ENCODE measurements at places on chromosomes 6 and 20.

DNA sequence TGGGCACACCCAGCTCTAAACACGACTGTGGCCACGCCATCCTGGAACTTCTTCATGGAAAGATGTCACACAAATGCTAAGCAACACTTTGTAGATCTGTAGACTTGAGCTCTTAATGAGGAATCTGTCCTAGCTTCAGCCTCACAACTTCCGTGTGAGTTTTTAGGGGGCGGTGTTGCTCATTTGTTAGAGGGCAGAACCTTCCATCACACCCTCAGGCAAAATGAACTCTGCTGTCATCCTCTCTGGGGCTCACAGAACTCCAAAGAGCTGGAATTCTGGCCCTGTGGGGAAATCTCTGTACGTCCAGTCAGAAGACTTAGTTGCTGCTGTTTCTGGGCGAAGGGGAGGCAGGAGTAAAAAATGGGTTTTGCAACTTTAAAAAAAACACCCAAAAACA, 49.8 kb downstream of the NRN1 start:
- no peak for DNase-seq

GRCh38 chr6:13474787-13475186, 12.6 kb downstream of the GFOD1 start:
- DNase-seq: no peak

DNA sequence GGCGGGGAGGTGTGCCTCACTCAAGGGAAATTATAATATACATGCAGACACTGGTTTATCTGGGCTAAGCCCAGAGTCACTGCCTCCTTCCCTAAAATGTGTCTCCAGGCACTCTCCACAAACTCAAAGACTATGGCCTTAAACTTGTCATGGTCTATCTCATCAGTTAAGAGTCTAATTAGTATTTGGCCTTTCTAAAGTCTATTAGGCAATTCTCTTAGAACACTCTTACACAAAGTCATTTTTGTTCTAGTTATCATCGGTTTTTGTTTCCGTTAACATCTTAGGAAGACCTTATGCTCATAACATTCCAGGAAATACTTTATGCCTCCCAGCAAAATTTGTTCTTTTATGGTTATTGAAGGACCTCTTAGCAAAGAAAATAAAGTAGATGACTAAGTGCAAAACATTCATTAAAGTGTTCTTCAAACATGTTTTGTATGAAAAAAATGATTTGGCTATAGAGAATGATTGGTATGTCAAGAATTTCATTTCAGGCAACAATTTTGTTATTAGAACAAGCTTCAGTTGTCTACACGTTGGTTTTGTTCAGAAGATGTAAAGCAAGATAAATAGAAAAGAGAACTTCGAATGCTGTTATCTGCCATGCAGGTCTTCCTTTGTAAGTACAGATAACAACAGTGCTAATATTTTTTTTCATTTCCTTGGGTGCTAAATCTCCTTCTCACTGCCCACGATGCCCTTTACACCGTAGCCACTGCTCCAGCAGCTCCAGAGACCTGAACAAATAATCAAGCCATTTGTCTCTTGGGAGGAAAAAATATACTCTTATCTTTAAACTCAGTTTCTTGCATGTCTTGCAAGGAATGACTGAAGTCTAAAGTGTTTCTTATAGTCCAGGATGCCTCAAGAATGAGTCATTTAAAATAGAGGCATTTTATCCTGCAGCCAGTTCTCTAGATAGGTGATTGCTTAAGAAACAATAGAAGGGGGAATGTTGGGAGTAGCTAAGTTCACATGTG, 170.4 kb downstream of the HTR1B start:
- no peak for DNase-seq

DNA sequence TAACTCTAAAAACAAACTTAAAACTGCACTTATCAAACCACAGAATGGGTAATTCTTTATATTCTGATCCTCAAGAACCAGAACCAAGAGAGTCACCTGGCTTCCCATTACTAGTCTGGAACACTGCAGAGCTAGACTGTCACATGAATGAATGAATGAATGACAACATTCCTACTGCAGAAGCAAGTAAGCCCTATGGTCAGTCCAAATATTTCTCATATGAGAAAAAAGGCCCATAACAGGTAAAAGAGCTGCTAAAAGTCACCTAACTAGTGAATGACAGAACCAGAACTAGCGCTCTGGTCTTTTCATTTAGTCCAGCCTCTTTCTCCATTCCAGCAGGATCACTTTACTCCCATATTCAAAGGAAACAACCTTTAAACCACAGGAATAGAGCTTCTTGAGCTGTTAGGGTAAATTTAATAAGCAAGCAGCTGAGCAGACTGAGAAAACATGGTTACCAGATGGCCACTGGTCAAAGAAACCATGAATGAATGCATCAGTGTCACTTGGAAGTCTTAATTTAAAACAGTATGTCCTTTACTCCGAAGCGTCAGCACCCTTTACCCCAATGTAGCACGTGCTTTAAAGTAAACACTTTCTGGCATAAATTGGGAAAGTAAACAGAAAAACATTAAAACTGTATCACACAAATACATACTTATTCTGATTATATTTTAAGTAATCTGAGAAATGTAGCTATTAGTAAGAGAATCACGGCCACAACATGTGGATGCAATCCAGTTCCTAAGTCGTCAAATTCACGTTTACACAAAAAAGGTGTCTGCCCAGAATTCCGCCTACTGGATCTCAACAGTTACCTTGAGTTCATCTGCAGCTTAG, 1.4 kb downstream of the PREP start:
- DNase-seq: no peak

GRCh38 chr6:11093376-11093625, 333 bp upstream of the SMIM13 start:
- no peak for DNase-seq

DNA sequence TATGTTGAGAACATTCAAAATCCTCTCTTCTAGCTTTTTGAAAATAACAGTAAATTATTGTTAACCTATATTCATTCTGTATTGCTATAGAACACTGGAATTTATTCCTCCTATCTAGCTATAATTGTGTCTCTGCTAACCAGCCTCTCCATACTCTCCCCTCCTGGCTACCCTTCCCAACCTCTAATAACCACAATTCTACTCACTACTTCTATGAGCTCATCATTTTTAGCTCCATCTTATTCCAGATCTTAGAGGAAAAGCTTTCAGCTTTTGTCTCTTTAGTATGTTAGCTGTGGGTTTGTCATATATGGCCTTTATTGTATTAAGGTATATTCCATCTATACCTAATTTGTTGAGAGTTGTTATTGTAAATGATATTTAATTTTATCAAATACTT, 108.8 kb downstream of the AIG1 start:
- DNase-seq: no peak

DNA sequence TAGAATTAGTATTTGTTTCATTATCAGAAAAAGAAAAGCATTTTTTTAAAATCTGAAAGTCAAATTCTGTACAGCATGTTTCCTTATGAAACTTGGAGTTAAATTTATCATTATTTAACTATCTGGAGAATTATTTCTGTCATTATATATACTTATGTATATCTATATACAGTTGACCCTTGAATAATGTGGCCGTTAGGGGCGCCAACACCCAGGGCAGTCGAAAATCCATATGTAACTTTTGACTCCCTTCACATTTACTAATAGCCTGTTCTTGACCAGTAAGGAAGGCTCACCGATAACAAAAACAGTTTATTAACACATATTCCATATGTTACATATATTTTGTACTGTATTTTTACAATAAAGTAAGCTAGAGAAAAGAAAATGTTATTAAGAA, 341.2 kb downstream of the ADGRB3 start:
- DNase-seq: no peak

- DNase-seq: no peak
Measured at GRCh38 chr6:130457605-130458004, 91.8 kb downstream of the TMEM200A start.

DNA sequence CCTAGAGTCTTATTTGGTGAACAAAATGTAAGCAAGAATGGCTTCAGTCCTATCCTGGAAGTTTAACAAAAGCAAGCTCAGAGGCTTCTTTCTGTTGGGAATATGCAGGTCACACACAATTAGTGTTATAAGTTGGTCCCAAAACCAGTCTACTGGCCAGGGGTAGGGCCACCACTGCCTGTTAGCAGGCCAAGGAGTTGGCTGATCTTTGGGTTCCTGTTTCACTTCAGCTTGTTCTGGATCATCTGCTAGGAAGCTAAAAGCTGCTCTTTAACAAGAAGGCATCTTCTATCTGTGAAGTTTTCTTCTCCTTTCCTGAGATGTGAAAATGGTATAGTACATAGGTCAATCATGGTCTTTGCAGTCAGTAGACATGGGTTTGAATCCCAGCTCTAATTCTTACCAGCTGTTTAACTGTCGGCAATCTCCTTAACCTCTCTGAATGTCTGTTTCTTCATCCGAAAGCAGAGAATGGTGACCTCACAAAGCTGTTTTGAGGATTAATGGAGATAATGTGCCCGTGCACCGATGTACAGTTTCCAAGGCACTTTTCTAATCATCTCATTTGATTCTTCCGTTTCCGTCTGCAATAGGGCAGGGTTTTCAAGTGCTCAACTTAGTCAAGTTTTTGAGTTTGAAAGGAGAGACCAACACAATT, 271.2 kb upstream of the TAB2 start:
- DNase-seq: no peak

DNA sequence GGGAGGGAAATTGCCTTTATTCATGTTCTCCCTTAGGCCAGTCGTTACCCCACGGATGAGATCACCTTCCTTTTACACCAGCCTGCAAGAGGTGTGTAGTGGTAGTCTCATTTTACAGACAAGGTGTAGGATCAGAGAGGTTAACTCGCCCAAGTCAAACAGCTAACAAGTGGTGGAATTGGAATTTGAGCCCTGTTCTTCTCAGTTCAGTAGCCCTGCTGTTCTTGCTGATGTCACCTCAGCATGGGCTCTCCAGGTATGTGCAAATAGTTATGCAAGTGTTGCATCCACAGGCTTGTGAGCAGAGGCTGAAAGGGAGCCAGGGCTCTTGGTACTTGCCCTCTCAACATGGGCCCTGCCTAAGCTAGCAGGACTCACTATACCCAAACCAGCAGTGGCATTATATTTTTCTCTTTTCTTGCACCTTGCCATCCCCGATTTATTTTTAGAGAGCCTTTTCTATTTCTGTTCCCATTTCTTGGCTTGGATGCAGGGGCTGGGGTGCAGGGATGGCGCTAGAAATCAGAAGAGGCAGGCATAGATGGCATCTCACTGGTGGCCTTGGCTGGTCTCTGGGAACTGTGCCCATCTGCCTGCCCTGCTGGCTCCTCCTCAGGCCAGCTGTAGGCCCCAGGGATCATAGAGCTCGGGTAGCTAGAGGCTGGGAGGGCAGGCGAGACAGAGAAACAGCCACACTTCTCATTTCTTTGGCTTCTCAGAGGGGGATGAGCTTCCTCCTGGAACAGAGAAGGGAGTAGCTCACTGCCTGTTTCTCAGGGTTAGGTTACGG, 18.2 kb downstream of the PPARD start:
- no peak for DNase-seq

- peak; percentile 47 for DNase-seq
Measured at GRCh38 chr6:36615018-36615761, 21.0 kb downstream of the SRSF3 start.

DNA sequence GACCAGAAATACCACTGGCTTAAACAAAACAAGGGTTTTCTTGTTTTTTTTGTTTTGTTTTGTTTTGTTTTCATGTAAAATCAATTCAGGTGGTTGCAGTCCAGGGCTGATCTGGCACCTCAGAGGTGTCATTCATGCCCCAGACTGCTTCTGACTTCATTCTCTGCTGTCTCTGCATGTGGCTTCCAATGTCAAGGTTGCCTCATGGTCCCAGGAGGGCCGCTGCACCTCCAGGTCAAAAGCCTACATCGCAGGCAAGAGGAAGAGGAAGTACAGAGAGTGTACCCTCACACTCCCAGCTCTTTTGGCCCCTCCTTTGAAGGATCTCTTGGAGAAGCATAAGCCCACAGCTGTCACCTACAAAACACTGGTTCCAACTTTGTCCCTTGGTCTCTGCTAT, 1.4 kb upstream of the BTN3A1 start:
- no peak for DNase-seq

DNA sequence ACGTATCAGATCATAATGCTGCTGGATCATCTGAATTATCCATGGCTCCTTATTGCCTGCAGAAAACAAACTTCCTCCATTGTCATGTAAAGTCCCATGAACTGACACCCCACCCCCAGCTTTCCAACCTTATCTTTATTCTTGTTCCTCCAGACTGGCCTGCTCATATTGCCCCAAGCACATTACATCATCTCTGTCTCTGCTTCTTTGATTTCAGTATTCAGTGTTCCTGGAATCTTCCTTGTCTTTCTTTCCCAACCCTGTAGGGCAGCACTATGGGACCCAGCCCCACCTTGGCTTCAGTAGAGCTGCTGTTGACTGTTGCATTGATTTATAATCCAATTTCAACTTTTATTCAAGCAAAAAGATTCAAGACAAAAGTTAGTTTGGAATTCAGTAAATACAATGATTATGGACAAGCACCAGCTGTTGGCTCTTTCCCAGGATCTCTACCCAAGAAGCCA, 187.5 kb upstream of the ECI2 start:
- DNase-seq: no peak

DNA sequence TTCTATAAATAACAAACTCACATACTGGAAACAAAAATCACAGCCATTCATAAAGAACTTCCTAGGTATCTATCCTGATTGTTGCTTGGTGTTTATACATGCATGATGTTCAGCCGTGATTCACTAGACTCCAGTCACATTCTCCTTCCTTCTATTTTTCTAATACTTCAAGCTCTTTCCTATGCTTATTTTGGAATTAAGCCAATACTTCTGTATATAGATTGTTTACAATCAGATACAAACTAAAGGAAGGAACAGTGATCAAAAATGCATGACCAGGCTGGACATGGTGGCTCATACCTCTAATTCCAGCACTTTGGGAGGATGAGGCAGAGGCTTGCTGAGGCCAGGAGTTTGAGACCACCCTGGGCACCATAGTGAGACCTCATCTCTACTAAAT, 377.5 kb upstream of the IRAK1BP1 start:
- DNase-seq: no peak

DNA sequence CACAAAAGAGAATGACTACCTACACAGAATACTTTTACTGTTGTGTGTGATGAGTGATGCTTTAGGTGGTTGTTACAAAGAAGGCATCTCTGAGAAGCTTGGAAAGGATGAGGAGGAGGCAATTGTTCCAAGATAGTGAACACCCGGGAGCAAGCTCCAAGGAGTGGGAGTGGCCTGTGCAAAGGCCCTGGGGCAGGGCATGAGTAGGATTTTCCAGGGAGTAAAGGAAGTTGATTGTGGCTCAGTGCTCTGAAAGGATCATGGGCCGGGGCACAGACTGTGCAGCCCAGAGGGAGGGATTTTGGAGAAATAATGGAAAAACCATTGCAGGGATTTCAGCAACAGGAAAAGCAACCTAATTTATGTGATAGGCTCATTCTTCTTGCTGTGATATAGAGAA, 264.3 kb downstream of the CDH26 start:
- DNase-seq: no peak
